A172 (cell line): ENCODE measurements at places on chromosomes 11 and 22. TPM values are rescaled to one million over a fixed set of nuclear protein-coding genes. Genes with fewer than 3 reads are reported as not detected.
A peak's percentile ranks its signal among the peaks of the same experiment; 100 is the strongest.

LMO1 gene
- 0.22 and 1.7 TPM in 2 replicates for total RNA-seq

TEX12 gene
- total RNA-seq, result not detected in 2 replicates

THOC5 gene
- total RNA-seq, result 42.8 and 45.6 TPM in 2 replicates

LUZP2 gene
- not detected in 2 replicates for total RNA-seq

KCTD14 gene
- 0.09 TPM in 1 of 2 replicates, not detected in the other for total RNA-seq

DNA sequence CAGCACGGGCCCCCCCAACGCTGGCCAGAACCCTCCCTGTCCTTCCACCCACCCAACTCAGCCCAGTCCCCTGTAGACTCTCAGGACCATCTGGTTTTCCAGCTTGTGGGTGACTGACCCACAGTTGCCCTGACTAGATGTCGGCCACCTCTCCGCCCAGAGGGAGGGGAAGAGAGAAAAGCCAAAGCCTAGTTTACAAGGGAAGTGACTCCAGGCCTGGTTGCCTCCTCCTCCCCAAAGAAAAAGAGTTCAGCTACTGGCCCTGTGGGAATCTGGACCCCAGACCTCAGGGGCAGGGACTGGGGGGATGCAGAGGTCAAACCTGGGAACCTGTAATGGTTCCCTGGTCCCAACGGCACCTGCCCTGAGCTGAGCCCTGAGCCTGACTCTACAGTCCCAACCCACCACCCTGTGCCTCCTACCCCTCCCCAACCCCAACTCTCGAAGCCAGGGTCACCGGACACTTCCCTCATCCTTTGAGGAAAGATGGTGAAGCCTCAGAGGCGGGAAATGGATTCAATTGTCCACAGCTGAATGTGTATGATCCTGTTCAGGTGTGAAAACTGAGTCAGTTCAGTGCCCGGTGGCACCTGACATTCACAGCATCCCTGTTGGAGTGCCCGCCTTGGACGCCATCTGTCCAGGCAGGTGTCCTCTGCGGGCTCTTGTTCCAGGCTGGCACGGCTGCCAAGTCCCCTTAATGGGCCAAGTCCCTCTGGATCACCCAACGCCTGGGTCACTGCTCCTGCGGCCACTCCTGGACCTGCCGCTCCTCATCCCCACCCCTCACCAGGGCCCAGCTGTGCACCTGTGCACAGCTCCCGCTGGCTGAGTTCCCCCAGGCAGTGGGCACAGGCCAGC lies 21.0 kb upstream of the WNT7B start:
- DNase-seq, result peak; percentile 72

GRCh38 chr11:10604340-10604748 lies 35.9 kb upstream of the LYVE1 start:
- no peak for DNase-seq

GRCh38 chr11:89293965-89294679 lies 116.4 kb downstream of the TYR start:
- no peak for DNase-seq

- DNase-seq, result no peak
Observed at GRCh38 chr22:39237318-39238100, 7.3 kb downstream of the PDGFB start.

DNA sequence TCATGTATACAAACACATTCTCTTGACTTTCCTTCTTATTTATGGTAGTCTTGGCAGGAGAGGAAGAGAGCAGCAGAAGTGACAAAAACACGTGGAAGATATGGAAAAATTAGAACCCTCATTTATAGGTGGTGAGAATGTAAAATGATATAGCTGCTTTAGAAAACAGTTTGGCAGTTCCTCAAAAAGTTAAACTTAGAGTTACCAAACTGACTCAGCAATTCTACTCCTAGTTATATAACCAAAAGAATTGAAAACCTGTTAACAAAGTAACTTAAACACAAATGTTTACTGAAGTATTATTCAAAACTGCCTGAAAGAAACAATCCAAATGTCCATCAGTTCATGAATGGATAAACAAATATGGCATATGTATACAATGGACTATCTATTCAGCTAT lies 16.8 kb downstream of the NUCB2 start:
- no peak for DNase-seq

GRCh38 chr22:46131151-46131587 lies 19.2 kb upstream of the PPARA start:
- DNase-seq, result no peak

DNA sequence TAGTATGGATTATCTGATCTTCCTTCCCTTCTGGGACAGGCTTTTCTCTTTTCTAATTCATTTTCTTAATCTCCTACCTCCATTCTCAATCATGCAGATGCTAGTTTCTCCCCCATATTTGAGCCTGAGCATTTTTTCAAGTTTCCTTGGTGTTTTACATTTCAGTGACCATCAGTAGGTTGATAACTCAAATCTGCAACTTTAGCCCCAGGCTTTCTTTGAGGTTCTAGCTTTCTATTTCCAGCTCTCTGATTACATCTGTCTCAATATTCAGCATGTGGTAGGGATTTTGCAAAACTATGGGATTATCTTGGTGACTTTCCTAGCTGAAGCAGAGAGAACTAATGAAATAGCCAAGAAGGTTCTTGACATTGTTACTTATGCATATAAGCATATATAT lies 67.8 kb downstream of the ARHGEF12 start:
- no peak for DNase-seq

DNA sequence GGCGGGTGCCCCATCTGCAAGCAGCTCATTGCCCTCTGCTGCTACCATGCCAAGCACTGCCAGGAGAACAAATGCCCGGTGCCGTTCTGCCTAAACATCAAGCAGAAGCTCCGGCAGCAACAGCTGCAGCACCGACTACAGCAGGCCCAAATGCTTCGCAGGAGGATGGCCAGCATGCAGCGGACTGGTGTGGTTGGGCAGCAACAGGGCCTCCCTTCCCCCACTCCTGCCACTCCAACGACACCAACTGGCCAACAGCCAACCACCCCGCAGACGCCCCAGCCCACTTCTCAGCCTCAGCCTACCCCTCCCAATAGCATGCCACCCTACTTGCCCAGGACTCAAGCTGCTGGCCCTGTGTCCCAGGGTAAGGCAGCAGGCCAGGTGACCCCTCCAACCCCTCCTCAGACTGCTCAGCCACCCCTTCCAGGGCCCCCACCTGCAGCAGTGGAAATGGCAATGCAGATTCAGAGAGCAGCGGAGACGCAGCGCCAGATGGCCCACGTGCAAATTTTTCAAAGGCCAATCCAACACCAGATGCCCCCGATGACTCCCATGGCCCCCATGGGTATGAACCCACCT lies 28.0 kb upstream of the L3MBTL2 start:
- DNase-seq, result no peak

PLAAT2 gene
- 0.28 TPM in 1 of 2 replicates, not detected in the other for total RNA-seq

RANBP1 gene
- 430 and 525 TPM in 2 replicates for total RNA-seq

GRCh38 chr11:10659339-10660216 lies 34.0 kb downstream of the IRAG1 start:
- peak; percentile 78 for DNase-seq

DNA sequence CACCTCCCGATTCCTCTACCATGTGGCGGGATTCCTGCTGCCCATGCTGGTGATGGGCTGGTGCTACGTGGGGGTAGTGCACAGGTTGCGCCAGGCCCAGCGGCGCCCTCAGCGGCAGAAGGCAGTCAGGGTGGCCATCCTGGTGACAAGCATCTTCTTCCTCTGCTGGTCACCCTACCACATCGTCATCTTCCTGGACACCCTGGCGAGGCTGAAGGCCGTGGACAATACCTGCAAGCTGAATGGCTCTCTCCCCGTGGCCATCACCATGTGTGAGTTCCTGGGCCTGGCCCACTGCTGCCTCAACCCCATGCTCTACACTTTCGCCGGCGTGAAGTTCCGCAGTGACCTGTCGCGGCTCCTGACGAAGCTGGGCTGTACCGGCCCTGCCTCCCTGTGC lies 10.5 kb downstream of the CXCR5 start:
- DNase-seq, result no peak

CXCR5 gene
- 0.02 TPM in 1 of 2 replicates, not detected in the other for total RNA-seq

DNA sequence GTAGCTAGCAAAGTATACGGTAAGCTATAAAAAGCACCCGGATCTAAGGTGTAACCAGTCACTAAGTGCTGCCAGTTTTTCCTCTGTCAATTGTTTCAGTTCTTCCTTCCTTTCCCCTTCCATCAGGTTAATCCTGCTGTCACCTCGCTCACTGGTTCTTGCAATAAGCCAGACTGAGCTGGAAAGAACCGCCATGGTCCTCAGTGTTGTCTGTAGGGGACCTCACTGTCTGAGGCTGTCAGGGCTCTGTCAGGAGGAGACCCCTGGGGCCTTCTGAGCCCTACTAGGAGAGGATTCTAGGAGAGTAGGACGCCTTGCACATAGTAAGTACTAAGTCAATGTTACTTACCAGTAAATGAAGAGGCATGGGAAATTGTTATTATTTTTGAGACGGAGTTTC lies 1.4 kb upstream of the TBC1D22A start:
- no peak for DNase-seq

GRCh38 chr22:37734964-37735451 lies 38.2 kb downstream of the TRIOBP start:
- peak; percentile 36 for DNase-seq

DNA sequence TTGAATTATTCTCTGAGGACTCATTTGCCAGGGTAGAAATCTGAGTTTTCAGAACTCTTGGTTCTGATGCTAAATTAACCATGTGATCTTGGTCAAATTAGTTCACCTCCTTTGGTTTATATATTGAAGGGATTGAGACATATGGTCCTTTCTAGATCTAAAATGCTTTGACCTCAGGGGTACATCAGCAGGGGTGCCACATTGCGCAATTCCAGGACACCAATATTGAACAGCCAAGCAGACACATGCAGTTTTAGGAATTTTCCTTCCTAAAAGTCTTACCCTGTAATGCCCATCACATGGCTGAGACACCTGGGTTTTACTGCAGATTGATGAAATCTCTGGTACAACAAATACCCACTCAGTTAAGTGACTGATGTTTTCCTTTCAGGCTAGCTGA lies 254.4 kb upstream of the NCAM1 start:
- DNase-seq, result no peak

FXYD6 gene
- 2.1 and 2.9 TPM in 2 replicates for total RNA-seq

MS4A6E gene
- total RNA-seq, result not detected in 2 replicates

DNA sequence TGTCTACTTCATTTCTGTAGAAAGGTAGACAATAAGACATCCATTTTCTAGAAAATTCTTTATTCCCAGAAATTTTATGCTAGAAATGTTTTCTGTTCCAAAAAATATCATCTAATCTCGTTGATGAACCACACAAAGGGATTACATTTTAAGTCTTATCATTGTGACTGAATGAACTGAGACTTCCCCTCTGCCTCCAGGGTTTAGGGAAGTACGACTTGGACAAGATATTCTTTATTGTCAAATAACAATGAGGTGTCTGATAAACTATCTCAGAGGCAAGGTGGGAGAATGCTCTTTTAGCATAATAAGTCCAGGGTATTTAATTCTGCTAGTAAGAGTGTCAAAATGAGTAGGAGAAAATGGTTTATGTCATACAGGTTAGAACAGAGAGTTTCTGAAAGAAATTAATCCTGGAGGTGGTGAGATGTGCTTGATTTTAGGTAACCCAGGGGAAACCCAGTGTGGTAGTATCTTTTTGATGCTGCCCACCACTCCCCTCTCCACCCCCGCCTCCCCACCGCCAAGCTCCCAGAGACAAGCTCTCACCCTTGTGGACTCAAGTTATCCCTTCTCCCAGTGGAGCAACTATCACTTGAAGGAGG lies 100.6 kb downstream of the CD44 start:
- no peak for DNase-seq

KRTAP5-2 gene
- total RNA-seq, result not detected in 2 replicates

FXYD2 gene
- total RNA-seq, result not detected in 2 replicates

- DNase-seq, result no peak
Observed at GRCh38 chr11:30206249-30206996, 24.4 kb upstream of the FSHB start.

GRCh38 chr11:33310720-33311500 lies 53.7 kb downstream of the HIPK3 start:
- DNase-seq, result peak; percentile 11

DNA sequence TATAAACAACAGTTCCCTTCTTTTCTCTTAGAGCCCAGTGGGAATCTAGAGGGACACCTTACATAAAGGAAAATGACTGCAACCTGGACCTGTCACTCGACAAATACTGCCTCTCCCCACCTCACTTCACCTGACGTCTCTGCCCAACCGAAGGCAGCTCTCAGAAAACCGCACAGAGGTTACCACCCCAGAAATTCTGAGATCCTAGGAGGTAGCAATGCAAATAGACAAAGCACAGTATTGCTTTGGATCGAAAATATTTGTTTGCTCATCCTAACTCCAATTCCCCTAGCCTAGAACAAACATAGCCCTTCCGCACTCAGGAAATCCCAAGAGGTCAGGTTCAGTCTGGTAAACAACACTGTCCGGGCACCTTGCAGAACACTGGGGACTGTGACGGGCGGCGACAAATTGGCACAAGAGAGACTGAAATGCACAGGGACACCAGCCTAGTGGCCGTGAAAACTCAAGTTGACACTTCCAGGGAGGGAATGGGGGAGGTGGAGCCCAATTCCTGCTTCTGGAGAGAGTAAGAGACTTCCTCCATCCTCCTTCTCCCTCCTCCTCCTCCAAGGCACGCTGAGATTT lies 420 bp upstream of the TRIM44 start:
- DNase-seq, result no peak

- DNase-seq, result peak; percentile 50
Observed at GRCh38 chr11:8352876-8353505, 89.3 kb upstream of the LMO1 start.

DNA sequence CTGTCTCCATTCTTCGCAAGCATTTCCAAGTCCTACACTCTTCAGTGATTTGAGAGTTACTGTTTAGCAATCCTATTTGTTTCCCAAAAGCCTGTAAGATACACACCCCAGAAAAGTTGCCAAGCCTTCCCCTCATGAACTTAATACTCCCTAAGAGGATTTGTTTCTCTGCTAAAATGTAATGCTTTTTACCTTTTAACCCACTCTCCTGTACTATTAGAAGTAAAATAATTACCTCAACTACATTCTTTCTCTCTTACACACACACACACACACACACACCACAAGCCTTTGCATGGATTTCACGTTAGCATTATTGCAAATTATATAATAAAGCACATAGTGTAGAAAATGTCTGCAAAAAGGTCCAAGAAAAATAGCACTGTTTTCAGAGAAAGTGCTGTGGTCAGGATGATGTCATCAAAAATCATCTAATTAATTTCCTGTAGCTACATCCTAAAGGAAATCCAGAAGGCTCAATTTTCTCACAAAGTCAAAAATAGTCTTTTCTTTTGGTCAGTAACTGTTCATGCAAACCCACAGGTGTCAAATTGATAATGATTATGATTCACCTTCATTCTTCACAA lies 364.1 kb upstream of the PITPNB start:
- no peak for DNase-seq
